ENCODE measurements at places on chromosomes 16 and 17. TPM values are rescaled to one million over a fixed set of nuclear protein-coding genes. Genes with fewer than 3 reads are reported as not detected.

OR3A2 gene
- 0.71 TPM for total RNA-seq

CSH2 gene
- total RNA-seq: not detected

ZG16 gene
- not detected for total RNA-seq

GRCh38 chr16:89598199-89598598 is 15.2 kb upstream of the DPEP1 start:
- no peak for DNase-seq

- no peak for DNase-seq
Observed at GRCh38 chr16:29777576-29778350, at the start of gene ZG16. Gene ZG16 (plus strand): TSS chr16:29778256. CDS start chr16:29779267, 1,011 bp downstream.

All from left cardiac atrium (tissue), 4 donors.